ENCODE measurements at places on chromosomes 12 and 14. TPM values are rescaled to one million over a fixed set of nuclear protein-coding genes. Genes with fewer than 3 reads are reported as not detected.

DNA sequence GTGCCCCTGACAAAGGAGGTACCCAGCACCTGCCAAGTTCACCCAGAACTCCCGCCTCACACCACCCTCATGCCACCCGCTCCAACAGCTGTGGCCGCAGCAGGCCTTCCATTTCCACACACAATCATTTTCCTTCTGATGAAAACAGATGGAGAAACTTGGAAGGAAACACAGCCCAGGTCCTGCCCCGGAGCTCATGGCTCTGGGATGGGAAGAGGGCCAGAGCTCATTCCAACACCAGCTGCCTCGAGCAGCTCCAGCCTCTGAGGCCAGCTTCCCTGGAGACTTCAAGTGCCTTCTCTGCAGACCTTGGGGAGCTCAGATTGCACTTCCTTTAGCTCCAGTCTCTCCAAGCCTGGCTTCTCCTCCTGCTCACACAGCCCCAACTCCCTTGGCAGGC is 55.1 kb upstream of the CMKLR1 start:
- no peak for DNase-seq
- no peaks in the 10 kb centered on the region for H3K4me1 ChIP-seq
- H3K36me3 ChIP-seq, result no peaks in the 10 kb centered on the region
- H3K4me3 ChIP-seq, result no peak overlapping the region
- no peak overlapping the region for H3K27ac ChIP-seq

GRCh38 chr12:132389526-132390286 is 60.3 kb upstream of the GALNT9 start:
- no peaks in the 10 kb centered on the region for H3K4me1 ChIP-seq
- H3K36me3 ChIP-seq, result no peaks in the 10 kb centered on the region
- no peak overlapping the region for H3K27ac ChIP-seq
- DNase-seq, result no peak

- DNase-seq, result no peak
- no peak overlapping the region for H3K4me3 ChIP-seq
- no peaks in the 10 kb centered on the region for H3K27me3 ChIP-seq
- no peaks in the 10 kb centered on the region for H3K36me3 ChIP-seq
- H3K27ac ChIP-seq, result no peak overlapping the region
These were observed 26.2 kb upstream of the TUNAR start for GRCh38 chr14:95850429-95850828.

DNA sequence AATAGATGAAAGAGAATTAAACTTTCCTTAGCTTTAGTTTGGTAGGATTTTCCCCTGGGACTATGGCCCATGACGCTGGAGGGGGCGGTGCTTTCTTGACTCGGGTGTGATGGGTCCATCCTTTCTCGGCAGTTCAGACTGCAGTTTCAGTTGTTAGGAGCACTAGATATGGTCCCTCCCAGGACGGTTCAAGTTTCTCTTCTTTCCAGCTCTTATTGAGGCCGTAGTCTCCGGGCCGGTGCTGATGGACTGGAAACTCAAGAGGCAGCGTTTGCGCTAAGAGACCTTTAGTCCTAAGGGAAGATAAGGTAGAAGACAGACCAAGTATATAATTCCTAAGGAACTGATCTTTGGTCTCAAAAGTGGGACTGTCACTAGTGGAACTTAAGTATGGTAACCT is 111.2 kb downstream of the RIN3 start:
- no peak for DNase-seq
- H3K4me3 ChIP-seq, result no peak overlapping the region
- H3K27ac ChIP-seq, result no peak overlapping the region
- H3K36me3 ChIP-seq, result no peaks in the 10 kb centered on the region
- H3K4me1 ChIP-seq, result no peaks in the 10 kb centered on the region

Gene PLD4
- not detected for total RNA-seq

DNA sequence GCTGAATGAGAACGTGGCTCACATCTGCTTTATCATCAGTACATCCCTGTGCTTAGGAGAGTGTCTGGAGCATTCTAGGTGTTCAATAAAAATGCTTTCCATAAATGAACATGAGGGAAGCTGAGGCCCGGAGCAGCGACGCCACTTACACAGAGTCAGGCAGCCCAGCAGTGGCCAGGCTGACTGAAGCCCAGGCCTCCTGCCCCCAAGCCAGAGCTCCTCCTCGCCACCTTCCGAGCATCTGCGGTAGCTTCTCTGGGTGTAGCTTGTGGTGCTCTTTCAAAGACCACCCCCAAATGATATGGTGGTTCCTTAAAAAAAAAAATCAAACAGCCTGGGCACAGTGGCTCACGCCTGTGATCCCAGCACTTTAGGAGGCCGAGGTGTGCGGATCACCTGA is 88.8 kb downstream of the FBXL14 start:
- H3K27ac ChIP-seq, result no peak overlapping the region
- no peak overlapping the region for H3K4me3 ChIP-seq
- DNase-seq, result no peak
- no peaks in the 10 kb centered on the region for H3K27me3 ChIP-seq
- no peaks in the 10 kb centered on the region for H3K36me3 ChIP-seq

Gene ART4
- 0.49 TPM for total RNA-seq

DNA sequence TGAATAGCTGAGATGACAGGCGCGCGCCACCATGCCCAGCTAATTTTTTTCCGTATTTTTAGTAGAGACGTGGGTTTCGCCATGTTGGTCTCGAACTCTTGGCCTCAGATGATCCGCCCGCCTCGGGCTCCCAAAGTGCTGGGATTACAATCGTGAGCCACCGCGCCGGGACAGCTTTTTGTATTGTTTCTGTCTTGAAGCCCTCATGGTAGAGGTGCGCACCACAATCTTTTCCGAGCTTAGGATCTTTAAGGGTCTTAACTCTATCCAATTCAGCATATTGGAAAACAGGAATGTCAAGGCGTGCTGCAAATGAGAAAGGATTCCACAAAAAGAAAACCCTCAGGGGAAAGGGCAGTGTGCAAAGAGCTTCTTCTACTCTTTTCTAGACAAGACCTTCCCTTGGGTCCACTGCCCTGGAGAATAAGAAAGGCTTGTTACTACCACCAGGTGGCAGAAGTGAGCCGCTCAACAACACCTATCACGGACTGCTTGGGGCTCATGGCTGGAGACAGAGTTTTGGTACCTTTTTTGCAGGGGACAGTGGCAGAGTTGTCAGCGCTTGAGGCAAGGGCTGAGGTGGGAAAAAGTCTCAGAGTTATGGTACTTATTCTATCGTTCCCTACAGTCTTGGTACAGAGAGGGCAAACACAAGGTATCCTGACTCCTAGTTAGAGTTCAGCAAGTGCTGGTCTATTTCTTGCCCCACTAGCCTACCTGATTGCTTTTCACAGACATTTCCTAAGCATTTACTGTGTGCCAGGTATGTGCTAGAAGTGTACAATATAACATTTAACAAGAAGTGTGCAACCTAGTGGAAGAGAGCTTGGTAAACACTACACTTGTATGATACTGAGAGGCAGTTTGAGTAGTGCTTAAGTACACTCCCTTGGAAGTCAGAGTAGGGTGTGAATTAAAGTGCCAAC is 16.4 kb upstream of the SP7 start:
- no peaks in the 10 kb centered on the region for H3K4me1 ChIP-seq
- DNase-seq, result peak; percentile 91

DNA sequence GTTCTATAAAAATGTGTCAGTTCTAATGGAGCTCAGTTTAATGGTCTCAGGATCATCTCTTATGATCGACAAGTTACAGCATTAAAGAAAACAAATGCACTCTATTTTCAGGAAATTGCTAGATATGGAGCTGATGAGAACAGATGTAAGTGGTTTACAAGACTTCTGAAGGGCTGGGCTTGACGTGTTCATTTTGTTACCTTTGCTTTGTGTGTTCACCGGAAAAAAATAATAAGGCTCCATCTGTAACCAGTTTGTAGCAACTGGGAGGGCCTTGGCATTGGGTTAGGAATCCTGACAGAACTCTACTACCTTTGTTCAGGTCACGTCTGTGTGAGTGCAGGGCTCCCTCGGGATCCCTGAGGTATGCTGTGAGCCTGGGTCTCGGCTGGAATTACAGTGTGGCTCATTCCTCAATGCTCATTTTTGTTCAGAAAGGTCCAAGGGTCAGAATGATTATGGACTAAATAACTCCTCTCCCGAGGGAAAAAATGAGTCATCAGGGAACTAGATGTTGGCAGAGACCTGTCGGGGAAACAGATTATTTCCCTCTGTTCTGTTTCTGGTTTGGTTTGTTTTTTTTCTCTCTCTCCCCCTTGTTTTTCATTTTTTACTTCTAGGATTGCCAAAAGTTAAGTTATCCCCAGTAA is 158.0 kb downstream of the SLC5A8 start:
- no peaks in the 10 kb centered on the region for H3K4me1 ChIP-seq
- DNase-seq, result peak; percentile 76
- H3K27ac ChIP-seq, result peak overlapping the region; percentile 46
- no peaks in the 10 kb centered on the region for H3K27me3 ChIP-seq

Gene LTBR
- total RNA-seq, result 129 TPM

Gene ANKRD13A
- total RNA-seq, result 69.1 TPM

Gene TCL1B
- not detected for total RNA-seq

GRCh38 chr12:132542661-132543060 is 52.7 kb downstream of the FBRSL1 start:
- H3K27ac ChIP-seq, result no peak overlapping the region
- no peak overlapping the region for H3K4me3 ChIP-seq
- no peak for DNase-seq
- H3K27me3 ChIP-seq, result no peaks in the 10 kb centered on the region
- no peaks in the 10 kb centered on the region for H3K4me1 ChIP-seq
